ENCODE measurements at places on chromosomes 13 and 19.
A peak's percentile ranks its signal among the peaks of the same experiment; 100 is the strongest.

DNA sequence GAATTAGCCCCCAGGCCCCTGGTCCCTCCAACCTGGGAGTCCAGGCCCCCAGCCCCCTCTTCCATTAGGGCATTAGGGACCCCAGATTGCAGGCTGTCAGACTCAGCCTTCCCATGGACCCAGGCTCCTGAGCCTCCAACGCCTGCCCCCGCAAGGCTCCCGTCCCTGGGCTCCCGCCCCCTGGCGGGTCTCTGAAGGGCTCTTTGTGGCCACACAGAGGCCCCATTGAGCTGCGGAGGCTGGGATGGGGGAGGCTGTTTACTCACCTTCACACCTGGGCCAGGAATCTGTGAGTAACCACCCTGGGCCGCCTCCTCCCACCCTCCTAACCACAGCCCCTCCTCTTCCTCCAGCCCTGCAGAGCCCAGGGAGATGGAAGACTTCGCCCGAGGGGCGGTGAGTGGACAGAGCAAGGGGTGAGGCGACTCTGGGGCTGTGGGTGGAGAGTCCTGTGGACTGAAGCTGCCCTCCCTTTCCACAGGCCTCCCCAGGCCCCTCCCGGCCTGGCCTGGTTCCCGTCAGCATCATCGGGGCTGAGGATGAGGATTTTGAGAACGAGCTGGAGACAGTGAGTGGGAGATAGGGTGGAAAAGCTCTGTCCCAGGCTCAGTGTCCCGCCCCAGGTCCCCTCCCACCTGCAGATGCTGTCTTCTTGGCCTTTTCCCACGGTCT, 4.9 kb downstream of the ARHGEF1 start:
- peak; percentile 92 for DNase-seq

DNA sequence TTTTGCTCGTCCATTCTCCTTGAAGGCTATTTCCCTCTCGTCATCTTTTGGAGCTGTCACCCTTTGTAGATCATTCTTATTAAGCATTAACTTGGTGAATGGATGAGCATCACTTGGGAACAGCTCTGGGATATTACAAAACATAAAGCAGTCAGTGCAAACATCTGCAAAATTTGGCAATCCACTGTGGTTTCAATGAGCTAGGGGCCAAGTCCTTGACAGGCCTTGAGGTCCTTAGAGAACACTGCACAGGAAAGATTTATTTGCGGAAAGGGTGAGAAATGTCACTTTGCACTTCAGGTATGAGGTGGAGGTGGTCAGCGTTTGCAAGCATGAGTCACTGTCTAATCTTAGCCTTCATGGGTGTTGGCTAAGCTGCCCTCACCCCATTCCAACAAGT, 239.7 kb upstream of the MAB21L1 start:
- DNase-seq: no peak

DNA sequence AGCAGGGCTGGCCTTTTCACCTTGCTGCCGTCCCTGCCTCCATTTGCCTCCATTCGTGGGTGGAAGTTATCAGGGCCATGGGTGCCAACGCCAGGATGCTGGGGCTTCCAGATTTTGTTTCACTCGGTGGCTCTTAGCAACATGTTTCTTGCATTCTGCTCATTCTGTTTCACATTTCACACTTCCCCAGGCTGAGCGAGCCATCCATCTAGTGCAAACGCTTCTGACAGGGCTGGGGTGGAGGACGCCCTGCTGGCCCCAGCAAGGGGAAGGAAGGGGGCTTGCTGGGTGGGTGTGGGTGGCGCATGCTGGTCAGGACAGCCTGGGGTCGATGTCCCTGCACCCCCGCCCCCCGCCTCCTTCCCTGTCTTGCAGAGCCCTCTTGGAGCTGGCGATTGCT, 165.2 kb downstream of the URI1 start:
- no peak for DNase-seq

GRCh38 chr13:112153364-112153763, 86.4 kb downstream of the SOX1 start:
- DNase-seq: no peak

DNA sequence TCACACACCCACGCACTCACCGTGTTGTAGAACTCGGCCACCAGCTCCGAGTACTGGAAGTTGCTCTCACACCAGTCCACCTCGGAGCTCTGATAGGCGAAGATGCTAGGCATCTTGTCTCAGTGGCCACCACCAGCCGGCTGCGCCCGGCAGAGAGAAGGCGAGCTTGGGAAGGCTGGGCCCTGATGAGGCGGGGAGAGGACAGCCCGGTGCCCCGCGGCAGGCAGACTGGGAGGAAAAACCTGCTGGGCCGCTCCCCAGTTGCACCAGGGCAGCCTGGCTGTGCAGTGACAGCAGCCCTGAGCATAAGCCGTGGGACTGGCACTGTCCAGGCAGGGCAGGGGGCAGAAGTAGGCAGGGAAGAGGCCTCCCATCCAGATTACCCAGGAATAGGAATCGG, at the start of gene ACER1:
Gene ACER1, minus strand, starts transcription at position 174 of the 400 bp plus-strand sequence. Its CDS starts 61 bp downstream, at position 113.
- no peak for DNase-seq

GRCh38 chr13:79459906-79460305, 21.0 kb upstream of the NDFIP2 start:
- no peak for DNase-seq

- DNase-seq: no peak
These were observed 90.6 kb downstream of the KL start for GRCh38 chr13:33106656-33107360.

DNA sequence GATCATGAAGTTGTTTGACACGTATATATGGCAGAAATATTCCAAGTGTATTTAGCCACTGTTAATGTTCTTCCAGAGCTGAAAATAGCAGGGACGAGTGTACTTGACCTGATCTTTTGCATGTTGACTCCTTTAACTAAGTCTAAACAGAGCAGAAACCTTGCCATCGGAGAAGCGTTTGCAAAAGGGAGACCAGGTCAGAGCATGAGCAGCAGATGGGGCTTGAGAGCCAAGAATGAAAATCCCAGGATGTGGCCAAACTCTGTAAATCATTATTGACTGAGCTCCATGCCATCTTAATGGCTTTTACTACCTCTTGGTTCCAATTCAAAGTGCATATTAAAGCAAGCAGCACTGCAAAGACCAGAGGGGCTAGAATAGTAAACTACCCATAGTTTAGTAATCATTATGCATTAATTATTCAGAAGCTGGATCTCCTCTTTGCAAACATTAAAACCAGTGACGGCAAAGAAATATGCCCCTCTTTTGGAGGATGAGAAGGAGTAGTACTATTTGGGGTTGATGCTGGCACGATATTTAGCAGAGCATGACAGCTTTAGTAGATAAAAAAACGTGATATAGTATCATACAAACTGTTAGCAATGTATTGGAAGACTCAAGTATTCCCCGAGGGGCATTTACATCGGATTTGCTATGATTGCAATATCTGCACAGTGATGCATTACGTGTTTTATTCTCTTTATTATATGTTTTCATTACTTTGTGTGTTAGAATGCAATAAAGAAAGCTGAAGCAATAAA, 55.7 kb downstream of the FAM216B start:
- DNase-seq: no peak

DNA sequence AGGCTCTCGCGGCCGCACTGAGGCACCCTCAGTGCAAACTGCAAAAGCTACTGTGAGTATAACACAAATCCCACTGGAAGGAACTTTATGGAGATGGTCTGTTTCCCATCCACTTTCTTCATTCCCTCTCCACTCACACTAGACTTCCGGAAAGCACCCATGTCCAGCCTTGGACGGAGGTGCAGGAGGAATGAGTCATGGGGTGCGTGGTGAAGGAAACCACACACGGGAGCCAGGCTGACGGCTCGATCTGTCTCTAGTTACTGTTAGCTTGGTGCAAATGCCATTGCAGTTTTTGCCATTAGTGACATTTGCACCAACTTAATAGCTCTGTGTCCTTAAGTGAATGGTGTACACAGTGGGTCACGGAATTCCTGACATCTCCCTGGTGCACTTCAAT, 14.6 kb downstream of the NLRP8 start:
- no peak for DNase-seq

GRCh38 chr19:1211494-1212234, 6.1 kb downstream of the STK11 start:
- DNase-seq: no peak

GRCh38 chr13:40102854-40103253, 447.4 kb downstream of the COG6 start:
- DNase-seq: peak; percentile 84

GRCh38 chr13:107778094-107778493, 437.2 kb downstream of the LIG4 start:
- no peak for DNase-seq

GRCh38 chr19:34666958-34667265, 10.0 kb downstream of the SCGB2B2 start:
- DNase-seq: no peak

DNA sequence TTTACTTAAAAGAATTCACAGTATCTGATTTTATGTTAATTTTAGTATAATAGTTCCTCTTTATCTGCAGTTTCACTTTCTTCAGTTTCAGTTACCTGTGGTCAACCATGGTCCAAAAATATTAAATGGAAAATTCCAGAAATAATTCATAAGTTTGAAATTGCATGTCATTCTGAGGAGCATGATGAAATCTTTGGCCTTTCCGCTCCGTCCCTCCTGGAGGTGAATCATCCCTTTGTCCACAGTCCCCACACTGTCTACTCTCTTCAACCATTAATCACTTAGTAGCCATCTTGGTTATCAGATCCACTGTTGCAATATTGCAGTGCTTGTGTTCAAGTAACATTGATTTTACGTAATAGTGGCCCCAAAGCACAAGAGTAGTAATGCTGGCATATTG, 26.9 kb downstream of the SLITRK6 start:
- no peak for DNase-seq

- DNase-seq: no peak
These were observed 172.4 kb downstream of the VWA8 start for GRCh38 chr13:41788552-41788951.

GRCh38 chr13:87570669-87571068, 100.5 kb upstream of the SLITRK5 start:
- DNase-seq: no peak

- no peak for DNase-seq
These were observed 33.2 kb upstream of the MEDAG start for GRCh38 chr13:30872685-30873461.

- peak; percentile 26 for DNase-seq
These were observed 1.2 kb downstream of the MED26 start for GRCh38 chr19:16626796-16627192.

DNA sequence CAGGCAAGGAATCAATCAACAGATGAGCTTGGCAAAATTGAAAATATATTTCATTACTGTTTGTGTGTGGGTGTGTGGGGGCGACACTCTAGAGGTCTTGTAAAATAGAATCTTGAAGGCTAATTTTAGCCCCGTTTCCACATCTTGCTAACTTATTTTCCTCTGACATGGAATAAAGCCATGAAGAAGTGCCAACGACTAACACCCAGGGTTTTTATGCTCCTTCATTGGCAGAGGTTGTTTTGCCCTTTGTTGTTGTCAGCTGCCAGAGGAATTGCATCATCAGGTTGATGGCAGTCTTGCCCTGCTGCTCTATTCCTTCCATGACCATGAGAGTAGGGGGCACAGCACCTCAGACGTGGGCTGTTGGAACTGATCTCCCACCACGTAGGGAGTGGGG, 30.6 kb upstream of the FAM216B start:
- DNase-seq: no peak

DNA sequence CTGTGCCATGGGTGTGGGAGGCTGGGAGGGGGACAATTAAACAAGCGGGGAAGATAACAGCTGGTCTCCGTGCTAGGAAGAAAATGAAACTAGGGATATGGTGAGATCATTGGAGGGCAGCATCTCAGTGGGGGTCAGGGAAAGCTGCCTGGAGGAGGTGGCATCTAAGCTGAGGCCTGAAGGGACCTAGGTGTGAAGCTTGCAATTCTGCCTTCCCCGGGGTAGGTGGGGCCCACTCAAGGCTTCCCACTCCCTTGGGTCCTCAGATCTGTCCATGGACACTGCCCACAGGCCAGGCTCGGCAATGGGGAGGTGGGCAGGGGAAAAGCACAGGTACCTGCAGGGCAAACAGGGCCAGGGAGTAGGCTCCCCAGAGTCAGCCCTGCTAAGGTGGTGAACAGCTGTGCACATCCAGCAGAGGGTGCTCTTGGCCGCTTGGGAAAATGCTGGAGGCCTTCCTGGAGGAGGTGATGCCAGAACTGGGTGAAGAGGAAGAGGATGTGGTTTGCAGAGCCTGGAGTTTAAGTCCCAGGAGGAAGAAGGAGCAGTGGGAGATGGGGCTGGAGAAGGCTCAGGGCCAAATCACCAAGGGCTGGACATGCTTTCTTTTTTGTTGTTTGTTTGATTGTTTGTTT, 25.7 kb upstream of the CCNE1 start:
- peak; percentile 16 for DNase-seq

DNA sequence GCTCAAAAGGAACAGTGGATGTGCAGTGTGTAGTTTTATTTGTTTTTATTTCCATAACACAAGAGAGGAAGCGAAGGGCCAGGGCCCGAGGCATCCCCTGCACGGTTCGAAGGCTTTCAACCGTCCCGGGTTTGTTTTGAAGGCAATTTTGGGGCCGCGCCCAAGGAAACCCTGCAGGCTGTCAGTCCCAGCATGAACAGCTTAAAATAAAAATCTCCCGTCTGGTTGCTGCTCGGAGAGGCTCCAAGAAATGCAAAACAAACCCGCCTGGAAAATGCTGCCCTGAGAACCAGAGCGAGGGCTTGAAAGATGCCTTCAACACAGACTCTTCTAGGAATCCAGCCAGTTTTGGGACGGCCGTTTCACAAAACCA, 16.0 kb downstream of the LSM4 start:
- no peak for DNase-seq

- DNase-seq: no peak
These were observed 1361.9 kb downstream of the UQCRFS1 start for GRCh38 chr19:27851002-27851481.

- no peak for DNase-seq
These were observed 40.5 kb downstream of the FAM124A start for GRCh38 chr13:51262501-51263211.

DNA sequence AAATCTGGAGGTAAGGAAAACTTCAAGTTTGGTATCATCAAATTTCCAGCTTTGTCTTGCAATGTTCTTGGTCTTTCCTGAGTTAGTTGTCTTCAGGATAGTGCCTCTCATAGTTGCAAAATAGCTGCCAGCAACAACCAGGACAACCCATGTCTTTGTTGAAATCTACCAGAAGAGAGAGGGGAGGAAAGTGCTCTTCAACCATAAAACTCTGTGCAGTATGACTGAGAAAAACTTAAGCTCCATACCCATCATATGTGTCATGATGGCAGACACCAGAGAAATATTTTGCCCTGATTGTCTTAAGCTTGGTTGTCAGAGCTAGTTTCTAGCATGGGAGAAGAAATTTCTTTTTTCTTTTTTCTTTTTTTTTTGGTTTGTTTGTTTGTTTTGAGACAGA, 103.3 kb downstream of the SPRY2 start:
- DNase-seq: no peak

GRCh38 chr13:33452873-33453517, 167.4 kb upstream of the STARD13 start:
- no peak for DNase-seq

GRCh38 chr13:105758918-105759860, 776.3 kb downstream of the EFNB2 start:
- no peak for DNase-seq

Measured in activated naive CD8-positive, alpha-beta T cell treated with anti-CD3 and anti-CD28 coated beads for 36 hours (primary cell).